CD4-positive, alpha-beta T cell treated with Interleukin-1 beta for 1 hour (primary cell): ENCODE measurements at places on chromosomes 13 and 19.
A peak's percentile ranks its signal among the peaks of the same experiment; 100 is the strongest.

DNA sequence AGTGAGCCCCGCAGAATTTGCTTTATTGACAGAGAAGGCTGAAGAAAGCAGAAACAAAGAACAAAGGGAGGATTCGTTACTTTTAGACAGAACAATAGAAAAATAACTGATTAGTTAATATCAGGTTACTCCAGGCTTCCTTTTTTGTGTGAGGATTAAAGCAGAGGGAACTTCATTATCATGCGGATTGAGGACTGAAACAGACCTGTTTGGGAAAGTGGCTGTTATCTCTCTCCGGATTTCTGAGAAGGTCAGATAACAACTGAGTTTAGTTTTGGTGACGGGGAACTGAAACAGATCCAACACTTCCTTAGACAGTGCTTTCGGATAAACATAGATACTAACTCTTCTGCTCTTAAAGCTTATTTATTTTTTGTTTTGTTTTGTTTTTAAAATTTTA is 246.4 kb upstream of the ZNF507 start:
- DNase-seq = no peak

GRCh38 chr19:56199687-56200086 is 2.1 kb upstream of the ZSCAN5B start:
- no peak for DNase-seq

GRCh38 chr13:94921181-94921580 is 208.8 kb upstream of the SOX21 start:
- no peak for DNase-seq

DNA sequence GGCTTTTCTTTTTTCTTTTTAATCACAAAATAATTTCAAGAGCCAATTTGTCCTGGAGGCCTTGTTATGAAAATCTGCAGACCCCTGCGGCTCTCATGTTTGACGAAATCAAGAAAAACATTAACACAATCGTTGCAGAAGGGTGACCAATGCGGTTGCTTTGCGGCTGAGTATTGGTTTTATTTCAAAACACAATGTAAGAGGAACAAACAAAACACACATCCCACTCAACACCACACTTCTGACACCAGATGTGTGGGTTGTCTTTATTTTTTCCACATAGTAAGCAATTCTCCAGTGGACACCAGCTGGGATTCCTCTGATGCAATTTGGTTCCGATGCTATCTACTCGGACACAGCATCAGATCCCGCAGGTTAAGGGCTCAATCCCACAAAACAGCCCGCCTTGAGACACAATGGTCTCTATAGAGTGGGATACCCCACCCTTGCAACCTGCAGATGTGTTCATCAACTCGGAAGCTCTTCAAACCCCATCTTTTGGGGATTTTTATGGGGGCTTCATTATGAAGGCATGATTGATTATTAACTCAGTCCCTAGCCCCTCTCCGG is 21.9 kb upstream of the CCDC124 start:
- DNase-seq = no peak

GRCh38 chr13:94331281-94331680 is 148.2 kb downstream of the DCT start:
- no peak for DNase-seq

- no peak for DNase-seq
These were observed 303.4 kb downstream of the GPC6 start for GRCh38 chr13:93529961-93530360.

DNA sequence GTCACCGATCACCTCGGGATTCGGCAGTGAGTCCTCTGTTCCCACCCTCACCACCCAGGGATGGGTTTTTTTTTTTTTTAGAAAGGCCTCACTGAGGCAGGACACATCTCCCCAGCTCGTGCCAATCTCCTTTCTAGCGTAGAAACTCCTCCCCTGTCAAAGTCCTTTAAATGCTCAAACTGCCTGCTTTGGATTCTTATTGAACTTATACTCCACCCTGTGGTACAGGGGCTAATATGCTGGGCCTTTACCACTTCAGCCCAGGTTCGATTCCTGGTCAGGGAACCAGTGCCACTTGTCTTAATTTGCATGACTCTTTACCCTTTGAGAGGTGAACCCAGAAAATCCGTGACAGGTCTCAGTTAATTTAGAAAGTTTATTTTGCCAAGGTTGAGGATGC is 8.3 kb upstream of the ZNF14 start:
- DNase-seq = no peak

DNA sequence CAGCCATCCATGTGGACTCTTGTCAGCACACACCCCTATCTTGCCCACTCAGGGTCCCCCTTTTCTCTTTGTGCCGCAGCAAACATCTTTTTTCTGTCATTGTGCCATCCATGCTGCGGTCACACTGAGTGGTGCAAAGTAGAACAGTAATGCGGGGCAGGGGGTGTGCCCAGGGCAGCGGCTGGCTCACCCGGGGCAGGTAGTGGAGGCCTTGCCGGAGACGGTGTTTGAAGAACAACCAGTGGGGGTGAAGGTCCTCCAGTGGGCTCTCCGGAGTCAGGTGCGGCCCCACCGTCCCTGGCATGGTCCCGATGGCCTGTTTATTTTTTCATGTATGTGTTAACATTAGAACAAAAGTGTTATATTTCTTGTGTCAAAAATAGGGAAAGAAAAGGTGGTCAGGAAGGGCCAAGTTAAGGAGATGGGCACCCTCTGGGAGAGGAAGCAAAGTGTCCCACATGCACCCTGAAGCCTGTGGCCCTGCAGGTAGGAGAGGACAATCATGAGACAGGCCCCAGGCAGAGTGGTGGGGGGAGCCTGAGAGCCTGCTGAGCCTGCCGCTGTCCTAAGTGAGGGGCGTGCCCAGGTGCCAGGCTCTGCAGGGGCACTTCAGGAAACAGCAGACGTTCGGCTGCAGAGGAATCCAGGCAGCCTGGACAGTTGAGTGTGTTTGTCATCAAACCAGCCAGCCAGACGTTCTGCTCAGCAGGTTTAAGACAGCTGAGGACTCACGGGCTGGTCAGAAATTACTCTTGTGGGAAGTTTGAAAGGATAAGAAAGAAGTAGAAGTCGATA is 12.3 kb downstream of the TSSK6 start:
- DNase-seq = no peak

- no peak for DNase-seq
These were observed 46.5 kb downstream of the LYL1 start for GRCh38 chr19:13056052-13056660.

- DNase-seq = no peak
These were observed 62.8 kb downstream of the EFNB2 start for GRCh38 chr13:106472621-106473020.

DNA sequence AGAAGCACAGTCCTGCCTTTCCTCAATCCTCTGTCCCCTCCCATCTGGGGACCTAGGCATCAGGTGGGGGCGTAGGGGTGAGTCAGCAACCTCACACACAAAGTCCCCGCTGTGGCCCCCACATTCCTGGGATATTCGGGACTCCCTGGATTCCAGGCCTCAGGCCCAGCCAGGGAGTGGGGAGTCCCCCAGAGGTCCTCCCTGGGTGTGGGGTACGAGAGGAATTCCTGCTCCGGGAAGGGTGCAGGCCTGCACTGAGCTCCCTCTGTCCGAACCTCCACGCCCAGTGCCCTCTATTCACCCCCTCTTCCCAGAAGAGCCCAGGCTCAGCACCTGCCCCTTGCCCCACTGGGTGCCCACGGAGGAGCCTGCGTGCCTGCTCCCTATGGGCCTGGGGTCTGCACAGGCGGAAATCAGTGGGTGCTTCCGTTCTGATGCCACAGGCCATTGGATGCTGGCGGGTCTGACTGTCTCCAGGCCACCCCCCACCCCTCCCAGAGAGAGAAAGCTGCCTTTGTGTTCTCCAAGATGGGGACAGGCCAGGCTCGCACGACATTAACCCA is 3.4 kb downstream of the CADM4 start:
- no peak for DNase-seq

GRCh38 chr13:92952161-92952560 is 274.4 kb upstream of the GPC6 start:
- no peak for DNase-seq

GRCh38 chr13:72199640-72200039 is 332.6 kb upstream of the DACH1 start:
- no peak for DNase-seq

GRCh38 chr13:110869805-110870706 is 44.8 kb downstream of the ANKRD10 start:
- peak; percentile 73 for DNase-seq

DNA sequence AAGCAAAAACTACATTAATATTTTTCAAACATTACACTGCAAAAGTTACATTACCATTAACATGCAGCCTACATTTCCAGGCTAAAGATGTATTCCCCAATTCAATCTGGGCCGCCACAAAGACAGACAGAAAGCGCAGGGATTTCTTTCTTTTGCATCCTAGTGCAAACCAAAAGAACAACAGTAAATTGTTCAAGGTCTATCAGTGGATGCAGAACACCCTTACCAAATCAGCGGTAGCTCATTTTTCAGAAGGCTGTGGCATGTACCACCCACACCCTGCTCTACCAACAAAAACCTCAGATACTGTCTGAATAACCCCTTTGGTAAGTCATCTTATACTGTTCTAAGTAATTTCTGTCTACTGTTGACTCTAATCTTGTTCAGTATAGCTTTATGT is 3.6 kb downstream of the TPT1 start:
- no peak for DNase-seq

DNA sequence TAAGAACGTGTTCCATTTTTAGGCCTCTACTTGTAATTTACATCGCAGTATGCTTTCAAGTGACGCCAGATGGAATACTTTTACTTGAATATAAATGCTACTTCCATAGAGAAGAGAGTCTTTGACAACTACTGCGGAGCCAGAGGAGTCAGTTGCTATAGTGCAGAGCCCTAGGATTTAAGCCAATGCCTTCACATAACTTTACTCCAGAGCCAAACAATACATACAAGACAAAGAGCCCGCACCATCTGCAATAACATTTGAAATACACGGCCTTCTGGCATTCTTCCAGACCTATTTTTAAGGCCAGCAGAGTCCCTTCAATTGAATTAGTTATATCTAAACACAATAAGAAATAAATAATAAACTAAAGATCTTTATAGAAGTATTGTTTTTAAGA is 59.4 kb downstream of the XPO4 start:
- DNase-seq = no peak

DNA sequence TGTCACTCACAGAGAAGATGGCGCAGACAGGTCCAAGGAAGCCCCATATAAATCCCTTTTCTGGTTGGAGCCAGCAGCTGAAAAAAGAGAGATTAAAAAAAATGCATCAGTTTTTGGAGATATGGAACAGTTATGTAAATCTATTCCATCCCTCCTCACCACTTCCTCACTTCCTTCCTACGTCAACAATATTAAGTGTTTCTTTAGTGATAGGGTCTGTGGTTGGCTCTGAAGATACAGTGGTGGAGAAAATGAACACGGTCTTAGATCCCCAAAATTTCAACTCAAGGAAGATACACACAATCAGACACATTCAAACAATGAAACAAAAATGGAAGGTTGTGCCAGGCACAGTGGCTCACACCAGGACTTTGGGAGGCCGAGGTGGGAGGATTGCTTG is 31.5 kb downstream of the ADGRE2 start:
- no peak for DNase-seq

GRCh38 chr13:93517658-93518057 is 291.1 kb downstream of the GPC6 start:
- no peak for DNase-seq

DNA sequence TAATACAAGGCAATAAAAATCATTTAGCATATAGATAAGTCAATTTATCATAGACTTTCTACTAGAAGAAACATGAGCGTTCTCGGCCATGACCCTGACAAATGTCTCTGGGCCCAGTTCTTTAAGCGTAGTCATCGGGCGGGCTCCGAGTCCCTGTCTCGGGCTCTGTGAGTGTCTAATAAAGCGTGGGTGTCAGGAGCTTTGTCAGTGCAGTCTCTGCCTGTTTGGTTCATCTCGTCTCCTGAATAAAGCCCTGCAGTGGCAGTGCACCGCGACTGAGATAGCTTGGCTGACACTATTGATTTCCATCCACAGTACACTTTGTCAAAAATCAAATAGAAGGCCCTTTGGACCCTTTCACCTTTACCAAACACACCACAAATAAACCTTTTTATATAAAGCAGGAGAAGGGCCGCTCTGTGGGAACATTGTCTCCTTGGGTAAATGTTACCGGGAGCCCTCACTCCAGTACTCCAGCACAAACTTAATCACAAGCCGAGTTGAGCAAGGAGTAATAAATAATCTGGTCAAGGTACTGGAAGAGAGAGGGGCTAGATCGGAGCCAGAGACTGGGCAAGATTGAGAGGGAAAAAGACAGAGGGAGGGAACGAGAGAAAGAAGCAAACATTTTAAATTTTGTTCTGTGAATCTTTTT is 368.2 kb upstream of the TSHZ3 start:
- no peak for DNase-seq

DNA sequence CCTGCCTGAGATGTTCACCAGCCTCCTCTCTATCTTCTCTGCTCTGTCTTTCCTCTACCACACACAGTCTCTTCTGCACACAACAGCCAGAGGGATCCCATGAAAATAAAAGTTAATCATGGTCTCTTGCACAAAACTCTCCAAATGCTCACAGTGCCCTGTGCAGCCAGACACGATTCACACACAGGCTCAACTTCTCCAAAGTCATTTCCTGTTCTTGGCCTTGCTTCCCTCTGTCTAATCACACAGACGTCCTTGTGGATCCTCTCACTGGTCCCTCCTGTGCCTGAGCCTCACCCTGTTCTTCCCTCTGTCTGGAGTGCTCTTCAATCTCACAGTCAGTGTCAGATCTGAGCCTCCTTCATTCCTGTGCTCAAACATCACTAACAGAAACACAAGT is 7.8 kb downstream of the SIGLEC12 start:
- no peak for DNase-seq

DNA sequence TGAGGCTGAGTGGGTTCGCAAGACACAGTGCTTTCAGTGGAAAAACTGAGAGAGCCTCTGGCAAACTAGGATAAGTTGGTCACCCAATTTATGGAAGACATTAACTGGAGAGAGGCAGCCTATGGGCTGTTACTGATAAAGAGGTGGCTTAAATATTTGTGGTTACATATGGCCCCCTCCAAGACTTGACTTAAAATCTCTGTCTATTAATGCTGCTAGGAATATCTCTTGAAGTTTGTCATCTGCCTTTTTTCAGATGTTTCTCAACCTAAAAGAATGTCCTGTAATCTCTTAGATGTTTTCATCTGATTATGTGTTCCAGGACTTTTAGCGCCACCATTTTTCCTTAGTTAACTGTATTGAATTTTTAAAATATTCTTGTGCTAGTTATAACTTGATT is 54.6 kb downstream of the NAA16 start:
- DNase-seq = no peak

GRCh38 chr13:38763446-38764381 is 76.8 kb downstream of the FREM2 start:
- no peak for DNase-seq

DNA sequence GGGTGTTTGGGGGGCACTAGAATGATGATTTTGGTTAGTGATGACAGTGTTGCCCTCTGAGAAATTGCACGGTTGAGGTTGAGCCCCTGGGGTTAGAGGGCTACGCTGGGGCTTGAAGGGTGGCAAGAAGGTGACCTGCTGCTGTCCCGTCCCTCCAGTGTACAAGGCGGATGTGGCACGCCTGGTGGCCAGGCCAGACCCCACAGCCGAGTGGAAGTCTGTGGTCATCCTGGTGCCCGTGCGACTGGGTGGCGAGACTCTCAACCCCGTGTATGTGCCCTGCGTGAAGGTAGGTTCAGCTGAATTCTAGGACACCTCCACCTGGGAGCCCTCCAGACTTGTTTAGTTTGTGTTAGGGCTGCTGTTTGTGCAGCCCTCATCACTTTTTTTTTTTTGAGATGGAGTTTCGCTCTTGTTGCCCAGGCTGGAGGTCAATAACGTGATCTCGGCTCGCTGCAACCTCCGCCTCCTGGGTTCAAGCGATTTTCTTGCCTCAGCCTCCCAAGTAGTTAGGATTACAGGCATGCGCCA is 5.1 kb downstream of the ATG4D start:
- no peak for DNase-seq
